Renal pelvis (tissue), 12 donors: ENCODE measurements at places on chromosomes 1 and 21.

- no peak for DNase-seq
Observed at GRCh38 chr1:205353612-205354011, 3.1 kb downstream of the KLHDC8A start.

DNA sequence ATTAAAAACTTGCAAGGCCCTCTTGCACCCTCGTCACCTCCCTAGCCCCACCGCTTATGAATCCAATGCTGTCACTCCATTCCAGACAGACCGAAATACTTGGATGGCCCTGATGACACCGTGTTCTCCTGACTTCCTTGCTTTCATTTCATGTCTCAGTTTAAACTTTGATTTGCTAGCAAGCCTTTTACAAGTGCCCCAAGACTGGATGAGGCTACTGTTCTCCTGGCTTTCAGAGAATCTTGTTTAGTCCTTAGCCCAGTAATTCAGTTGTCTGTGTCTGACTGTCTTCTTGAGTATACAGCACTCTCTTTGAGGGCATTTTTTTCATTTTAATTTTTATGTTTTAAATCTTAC is 824 bp upstream of the IFI44L start:
- no peak for DNase-seq

DNA sequence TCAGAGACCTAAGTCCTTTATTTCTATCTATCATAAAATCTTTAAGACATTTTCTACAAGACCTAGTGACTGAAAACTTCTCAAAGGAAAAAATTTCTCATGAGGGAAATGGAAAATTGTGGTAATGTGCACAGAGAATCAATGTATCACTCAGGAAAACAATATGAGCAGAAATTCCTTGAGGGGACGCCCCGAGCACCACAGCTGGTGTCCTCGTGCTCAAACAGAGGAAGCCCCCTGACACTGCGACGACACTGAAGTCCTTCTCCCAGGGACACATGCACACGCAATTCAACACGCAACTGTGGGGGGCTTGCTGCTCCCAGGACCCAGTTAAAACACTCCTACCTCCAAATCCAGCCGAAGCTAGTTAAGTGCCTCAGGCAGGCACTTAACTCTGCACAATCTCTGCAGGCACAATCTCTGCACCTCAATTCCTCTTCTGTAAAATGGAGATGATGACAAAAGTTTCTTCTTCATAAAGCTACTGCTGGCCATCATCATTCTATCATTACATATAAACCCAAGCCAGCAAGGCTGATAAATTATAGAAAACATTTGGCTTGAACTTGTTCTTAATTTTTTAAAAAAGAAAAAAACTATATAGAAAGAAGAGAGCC is 16.0 kb downstream of the ZBTB17 start:
- no peak for DNase-seq

- DNase-seq, result no peak
Observed at GRCh38 chr1:98325646-98326440, 335.7 kb upstream of the SNX7 start.

GRCh38 chr1:212470059-212470458 is 37.3 kb downstream of the NENF start:
- DNase-seq, result no peak

- DNase-seq, result no peak
Observed at GRCh38 chr1:229879746-229880145, 187.3 kb upstream of the GALNT2 start.

- no peak for DNase-seq
Observed at GRCh38 chr1:20654104-20654690, 7.0 kb downstream of the DDOST start.

DNA sequence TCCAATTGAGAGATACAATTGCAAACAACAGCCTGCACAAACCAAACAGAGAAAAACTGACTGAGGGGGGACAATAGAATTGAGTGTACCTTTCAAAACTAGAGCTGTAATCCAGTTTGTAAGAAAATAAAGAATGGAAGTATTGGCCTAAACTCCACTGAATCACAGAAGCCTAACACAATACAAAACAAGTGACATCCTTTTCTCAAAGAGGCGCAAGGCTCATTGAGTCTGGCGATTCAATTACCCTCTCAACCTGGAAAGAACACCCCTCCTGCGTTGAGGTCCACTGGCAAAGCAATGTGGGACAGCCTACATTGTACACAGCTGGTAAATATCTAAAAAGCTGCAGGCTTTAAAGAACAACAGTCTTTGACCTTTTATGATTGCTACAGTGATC is 182.6 kb downstream of the DPYD start:
- DNase-seq, result no peak

DNA sequence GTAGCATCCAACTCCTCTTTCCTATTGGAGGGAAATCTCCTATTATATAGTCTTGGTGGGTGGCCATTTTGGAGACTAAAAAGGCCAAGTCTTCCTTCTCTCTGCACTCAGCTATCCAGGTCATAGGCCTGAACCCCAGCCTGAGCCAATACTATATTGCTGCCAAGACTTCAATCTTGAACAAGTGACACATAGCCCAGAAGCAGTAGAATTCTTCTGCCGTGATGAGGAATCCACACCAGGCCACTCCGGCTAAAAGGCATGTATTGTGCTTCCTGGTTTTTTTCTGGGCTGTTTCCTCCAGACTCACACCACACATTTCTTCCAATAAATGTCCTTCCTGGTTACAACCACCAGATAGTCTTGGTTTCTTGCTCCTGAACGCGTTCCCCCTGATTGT is 43.0 kb downstream of the ATF3 start:
- no peak for DNase-seq

- no peak for DNase-seq
Observed at GRCh38 chr1:212760126-212760823, 31.3 kb downstream of the NSL1 start.
